HuH-7.5 (cell line): ENCODE measurements at places on chromosomes 2 and 18.

- no peak for DNase-seq
Observed at GRCh38 chr2:219280651-219281050, 1.5 kb downstream of the DNAJB2 start.

GRCh38 chr2:72932805-72933204, 15.5 kb downstream of the EMX1 start:
- no peak for DNase-seq

GRCh38 chr18:79200546-79201268, 131.5 kb downstream of the ATP9B start:
- DNase-seq, result no peak

DNA sequence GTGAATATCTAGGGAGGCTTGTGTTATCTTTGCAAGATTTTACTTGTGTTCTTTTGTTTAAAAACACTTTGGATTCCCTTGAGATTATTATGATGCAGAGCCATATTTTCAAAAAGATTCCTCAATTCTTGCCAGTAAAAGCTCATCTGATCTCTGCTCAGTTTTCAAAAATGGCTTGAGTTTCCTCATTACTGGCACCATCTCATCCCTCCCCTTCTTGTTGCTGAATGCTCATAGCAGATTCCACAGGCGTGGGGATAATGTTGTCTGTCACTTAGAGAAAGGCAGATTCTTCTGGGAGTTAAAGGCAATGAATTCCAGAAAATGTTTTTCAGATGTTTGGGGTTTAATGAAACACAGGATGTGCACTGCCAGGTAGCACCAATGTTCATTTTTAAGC, 170.4 kb upstream of the TANK start:
- DNase-seq, result no peak

DNA sequence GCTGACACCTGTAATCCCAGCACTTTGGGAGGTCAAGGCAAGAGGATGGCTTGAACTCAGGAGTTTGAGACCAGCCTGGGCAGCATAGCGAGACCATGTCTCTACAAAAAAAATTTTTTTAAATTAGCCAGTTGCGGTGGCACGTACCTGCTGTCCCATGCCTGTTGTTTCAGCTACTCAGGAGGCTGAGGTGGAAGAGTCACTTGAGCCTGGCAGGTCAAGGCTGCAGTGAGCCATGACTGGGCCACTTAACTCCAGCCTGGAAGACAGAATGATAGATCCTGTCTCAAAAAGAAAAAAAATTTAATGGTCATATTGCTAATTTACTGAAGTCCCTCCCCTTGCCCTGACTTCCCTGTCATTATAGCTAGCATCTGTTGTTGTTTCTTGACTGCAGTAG, 112.6 kb downstream of the ARHGAP28 start:
- no peak for DNase-seq

- DNase-seq, result no peak
Observed at GRCh38 chr18:13989199-13989598, 73.9 kb upstream of the MC2R start.

DNA sequence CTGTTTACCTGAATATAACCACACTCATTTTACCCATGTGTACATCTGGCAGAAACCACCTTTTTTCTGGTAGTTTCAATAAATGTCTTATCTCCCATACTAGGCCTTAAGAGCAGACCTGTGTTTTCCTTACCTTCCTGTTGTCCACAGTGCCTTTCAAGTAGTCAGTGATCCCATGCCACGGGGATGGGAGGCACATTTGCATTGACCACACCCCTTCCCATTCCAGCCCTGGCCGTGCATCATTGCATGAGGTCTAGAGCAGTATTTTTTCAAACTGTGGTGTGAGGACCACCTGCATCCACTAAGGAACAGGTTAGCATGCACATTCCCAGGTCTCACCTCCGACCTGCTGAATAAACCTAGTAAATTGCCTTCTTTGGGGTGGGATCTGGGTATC, 165.2 kb upstream of the FOSL2 start:
- DNase-seq, result no peak

GRCh38 chr2:136894007-136894634, 128.8 kb downstream of the THSD7B start:
- no peak for DNase-seq

GRCh38 chr2:233815861-233816260, 37.7 kb downstream of the MROH2A start:
- DNase-seq, result no peak

DNA sequence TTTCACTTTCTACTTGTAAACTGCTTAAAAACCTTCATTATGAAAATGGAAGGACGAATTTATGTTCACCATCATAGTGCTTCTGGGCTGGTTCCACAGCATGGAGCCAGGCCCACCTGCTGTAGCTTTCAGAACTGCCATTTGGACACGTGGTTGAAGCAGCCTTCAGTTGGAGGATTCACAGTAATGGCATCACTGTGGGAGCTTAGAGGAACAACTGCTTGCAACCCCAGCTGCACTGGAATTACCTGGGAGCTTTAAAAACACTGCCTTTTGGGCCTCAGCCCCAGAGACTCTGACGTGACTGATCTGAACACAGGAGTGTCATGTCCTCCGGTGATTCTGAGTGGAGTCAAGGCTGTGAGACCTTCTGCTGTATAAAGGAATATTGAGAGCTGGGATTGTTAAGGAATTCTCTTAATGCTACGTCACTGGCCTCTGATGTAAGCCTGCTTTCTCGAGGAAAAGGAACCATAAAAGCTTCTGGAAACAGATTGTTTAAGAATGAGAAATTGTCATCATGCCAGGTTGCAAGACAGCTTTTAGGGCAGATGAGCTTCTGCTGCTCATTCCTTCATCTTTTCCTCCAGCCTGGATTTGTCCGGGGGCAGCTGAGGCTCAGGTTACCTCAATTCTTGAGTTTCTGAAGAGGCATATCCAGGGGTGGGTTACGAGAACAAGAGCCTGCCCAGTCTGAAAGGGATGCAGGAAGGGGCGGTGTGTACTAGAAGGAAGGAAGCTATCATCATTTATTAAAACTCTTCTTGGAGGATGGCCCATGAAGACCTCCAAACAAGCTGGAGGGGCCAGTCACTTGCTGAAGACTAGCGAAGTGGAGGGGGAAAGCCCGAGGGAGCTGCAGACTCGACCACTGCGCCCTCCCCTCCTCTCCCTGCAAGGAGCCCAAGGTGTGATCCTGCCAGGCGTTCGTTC, 1.3 kb upstream of the IL1R1 start:
- DNase-seq, result no peak

DNA sequence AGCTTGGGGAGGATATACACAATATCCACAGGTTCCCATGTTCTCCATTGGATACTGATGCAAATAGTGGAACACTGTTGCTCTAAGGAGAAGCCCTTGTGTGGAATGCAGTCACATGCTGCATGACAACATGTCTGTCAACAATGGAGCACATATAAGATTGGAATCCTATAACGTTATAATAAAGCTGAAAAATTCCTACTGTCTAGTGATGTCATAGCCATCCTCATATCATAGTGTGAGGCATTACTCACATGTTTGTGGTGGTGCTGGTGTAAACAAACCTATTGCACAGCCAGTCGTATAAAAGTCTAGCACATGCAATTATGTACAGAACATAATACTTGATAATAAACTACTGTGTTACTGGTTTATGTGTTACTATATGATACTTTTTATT, 394.7 kb downstream of the FBXO15 start:
- no peak for DNase-seq
